ENCODE measurements at places on chromosomes 6 and 20.

- no peak for DNase-seq
Observed at GRCh38 chr20:55693641-55694040, 311.7 kb downstream of the CBLN4 start.

DNA sequence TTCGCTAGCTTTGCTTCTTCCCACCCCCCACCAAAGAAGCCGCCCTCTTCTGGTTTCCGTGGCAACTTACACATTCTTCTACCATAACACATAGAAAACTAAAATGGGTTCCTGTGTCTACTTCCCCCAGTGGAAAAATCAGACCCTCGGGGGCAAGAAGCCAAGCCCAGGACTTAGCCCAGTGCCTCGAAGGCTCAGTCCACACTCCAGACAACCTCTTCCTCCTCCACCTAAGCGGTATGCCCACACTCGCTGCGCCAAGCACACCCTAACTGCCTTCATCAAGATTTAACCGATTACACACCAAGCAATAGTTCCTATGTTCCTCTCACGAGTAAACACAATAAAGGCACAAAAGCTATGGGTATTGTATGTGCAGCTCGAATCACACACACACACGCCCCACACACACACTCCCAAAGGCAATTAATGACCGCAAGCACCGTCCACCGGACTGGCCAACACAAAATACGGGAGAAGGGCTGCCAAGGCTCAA is 537 bp downstream of the PPIL4 start:
- DNase-seq: no peak

- no peak for DNase-seq
Observed at GRCh38 chr6:117188627-117189201, 76.6 kb upstream of the VGLL2 start.

DNA sequence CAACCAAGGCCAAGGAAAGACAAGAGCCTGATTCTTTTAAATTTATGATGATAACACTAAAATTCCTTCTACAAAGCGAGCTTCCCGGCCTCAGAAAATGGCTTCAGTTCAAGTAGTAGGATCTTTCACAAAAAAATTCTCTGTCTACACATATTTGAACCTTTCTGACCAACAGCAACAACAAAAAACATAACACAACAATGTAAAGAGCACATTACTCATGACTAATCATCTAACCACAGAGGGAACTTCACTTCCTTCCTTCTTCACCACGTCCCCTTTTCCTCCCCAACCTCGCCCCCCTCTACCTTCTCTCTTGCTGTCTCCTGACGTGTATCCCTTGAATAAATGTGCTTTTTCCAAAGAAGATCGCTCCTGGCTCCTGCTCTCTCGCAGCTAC is 228.2 kb downstream of the MYLK4 start:
- DNase-seq: no peak

DNA sequence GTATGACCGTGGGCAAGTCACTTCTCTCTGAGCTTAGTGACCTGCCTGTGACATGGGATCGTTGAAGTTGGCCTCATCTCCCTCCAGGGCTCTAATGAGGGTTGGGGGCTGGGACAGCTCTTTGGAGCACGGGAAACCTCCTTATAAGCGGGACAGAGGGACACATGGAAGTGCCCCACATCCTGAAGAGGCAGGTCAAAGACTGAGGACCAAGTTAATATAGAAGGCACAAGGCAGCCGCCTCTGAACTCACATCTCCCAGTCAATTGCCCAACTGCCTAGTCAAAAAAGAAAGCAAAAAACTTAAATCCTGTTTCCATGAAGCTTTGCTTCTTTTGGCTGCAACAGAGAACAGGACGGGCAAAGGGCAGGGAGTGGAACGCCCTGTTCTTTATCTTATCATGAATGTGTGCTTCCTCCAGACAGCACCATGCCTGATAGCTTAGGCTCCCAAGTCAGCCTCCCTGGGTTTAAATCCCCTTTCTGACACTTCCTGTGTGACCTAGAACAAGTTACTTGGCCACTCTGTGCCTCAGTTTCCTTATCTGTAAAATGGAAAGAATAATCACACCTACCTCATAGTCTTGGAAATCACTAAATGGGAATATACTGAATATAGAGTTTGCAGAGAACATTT is 27.1 kb downstream of the LBP start:
- DNase-seq: no peak

DNA sequence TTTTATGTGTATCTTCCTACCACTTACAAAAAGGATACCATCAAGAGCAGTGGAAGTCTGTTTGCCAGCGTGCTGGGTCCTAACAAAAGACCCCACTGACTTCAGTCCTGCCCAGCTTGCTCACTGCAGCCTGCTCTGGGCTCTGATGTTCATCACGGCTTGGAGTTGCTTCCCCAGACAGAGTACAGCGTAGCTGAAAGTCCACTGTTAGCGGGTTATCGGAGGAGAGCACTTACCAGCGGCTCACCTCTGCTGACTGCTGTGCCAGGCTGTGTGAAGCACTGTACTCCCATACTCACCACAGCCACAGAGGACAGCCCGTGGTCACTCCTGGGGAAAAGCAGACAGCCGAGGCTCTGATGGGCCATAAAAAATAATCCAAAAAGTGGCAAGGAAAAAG is 40.2 kb downstream of the CTCFL start:
- DNase-seq: no peak

DNA sequence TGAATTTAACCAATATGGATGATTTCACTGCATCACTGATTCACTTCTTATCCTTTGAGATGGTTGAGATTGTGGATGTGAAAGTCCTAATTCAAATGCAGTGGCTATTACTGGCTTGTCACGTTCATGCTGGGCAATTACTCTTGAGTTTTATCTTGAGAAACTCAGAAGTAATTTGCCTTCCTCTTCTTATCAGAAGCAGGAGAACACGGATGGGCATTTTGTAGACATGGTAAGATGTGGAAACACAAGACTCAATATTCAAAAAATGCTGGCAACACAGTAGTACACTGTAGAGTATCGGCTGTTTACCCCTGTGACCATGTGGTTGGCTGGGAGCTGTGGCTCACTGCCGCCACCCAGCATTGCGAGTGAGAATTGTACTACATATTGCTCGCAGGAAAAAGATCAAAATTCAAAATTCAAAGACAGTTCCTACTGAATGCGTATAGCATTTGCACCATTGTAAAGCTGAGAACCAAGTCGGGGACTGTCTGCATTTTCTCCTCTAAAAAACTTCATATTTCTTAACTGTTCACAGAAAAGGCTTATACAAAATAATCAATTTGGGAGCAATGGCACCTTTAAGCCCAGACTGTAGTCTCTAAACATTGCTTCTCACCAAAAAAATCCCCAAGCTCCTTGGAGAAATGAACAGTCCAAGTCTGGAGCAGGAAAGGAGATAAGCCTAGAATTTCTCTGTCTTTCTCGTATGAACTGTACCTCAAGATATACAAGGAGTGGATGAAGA is 61.9 kb upstream of the ELOVL5 start:
- DNase-seq: no peak

DNA sequence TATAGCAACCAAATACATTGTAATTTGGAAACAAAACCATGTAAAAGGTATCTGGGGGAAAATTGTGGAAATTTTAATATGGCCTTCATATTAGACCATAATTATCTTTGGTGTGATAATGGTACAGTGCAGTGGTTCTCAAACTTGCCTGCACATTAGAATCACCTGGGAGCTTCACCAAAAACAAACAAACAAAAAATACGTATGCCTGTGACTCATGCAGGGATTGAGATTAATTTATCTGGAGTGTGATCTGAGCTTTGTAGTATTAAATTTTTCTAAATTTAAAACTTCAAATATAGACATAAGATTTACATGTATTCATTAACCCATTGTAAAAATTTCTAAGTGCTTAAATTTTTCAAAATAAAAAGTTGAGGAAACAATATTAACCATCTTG is 31.5 kb downstream of the ARHGAP18 start:
- no peak for DNase-seq

DNA sequence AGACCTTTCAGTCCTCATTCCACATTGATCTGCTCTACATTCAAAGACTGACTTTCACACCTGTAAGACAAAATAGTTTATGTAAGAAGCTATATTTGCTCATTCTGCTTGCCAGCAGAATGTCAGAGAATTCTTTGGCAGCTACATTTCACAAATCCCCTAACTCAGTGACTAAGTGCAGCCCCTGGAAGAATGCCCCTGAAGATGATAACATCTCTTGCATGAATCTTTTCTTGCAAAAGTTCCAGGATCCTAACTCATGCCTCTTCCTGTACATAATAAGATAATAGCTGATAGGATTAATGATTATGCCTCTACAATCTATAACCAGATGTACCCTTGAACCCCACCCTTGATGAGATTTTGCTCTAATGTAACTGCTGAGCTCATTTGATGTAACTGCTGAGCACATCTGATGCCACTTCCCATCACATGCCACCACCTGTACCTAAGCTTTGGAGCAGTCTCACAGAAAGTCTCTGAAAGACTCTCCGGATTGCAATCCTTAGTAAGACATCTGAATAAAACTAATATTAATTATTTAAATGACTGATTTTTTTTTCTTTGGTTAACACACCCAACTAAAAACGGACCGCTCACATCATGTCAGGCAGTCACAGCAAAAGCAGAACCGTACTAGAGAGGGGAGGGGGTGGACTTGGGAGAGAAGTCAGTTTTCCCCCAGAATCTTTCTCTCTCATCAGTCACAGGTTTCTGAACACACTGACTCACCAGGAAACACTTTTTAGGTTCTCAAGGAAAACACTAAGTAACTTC is 684 bp upstream of the DNAH8 start:
- DNase-seq: no peak

- DNase-seq: no peak
Observed at GRCh38 chr6:82511546-82511945, 147.9 kb downstream of the TPBG start.

DNA sequence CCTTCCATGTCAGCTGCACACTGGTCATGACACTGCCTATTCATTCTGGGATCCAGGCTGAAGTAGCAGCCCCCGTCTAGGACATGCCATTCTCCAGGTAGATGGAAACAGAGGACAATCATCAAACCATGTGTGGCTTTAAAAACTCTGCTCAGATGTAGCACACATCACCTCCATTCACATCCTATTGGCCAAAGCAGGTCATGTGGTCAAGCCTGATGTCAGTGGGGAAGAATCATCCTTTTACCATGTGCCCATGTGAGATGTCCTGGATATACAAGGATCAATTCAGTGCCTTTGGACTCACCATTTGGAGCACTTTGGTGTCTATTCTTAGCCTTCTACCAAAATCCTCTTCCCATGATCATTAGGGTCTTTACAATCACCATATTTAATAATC is 99.5 kb downstream of the CDC5L start:
- no peak for DNase-seq

DNA sequence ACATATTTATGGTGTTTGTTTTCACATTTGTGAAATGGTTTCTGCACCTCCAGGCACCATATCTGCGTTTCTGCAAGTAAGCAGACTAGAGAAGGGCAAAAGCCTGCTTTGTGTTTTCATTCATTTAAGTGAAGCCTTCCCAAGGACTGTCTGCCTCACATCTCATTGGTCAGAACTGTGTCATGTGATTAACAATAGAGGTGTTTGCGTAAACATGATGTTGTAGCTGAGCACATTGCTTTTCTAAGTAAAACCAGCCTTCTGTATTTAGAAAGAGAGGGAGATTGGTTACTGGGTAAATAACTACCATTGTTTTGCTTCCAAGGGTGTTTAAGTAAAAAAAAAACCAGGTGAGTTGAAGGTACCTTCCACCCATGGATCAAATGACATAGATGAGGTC is 39.7 kb downstream of the SH3BGRL2 start:
- DNase-seq: no peak

GRCh38 chr20:10551732-10552724 is 116.9 kb downstream of the SLX4IP start:
- DNase-seq: no peak

GRCh38 chr6:135503703-135504475 is 6.3 kb upstream of the AHI1 start:
- no peak for DNase-seq

- DNase-seq: no peak
Observed at GRCh38 chr6:137693711-137694110, 173.3 kb upstream of the TNFAIP3 start.

GRCh38 chr6:160300076-160300695 is 41.6 kb upstream of the SLC22A2 start:
- no peak for DNase-seq

GRCh38 chr6:132937466-132937906 is 123.1 kb downstream of the RPS12 start:
- no peak for DNase-seq

DNA sequence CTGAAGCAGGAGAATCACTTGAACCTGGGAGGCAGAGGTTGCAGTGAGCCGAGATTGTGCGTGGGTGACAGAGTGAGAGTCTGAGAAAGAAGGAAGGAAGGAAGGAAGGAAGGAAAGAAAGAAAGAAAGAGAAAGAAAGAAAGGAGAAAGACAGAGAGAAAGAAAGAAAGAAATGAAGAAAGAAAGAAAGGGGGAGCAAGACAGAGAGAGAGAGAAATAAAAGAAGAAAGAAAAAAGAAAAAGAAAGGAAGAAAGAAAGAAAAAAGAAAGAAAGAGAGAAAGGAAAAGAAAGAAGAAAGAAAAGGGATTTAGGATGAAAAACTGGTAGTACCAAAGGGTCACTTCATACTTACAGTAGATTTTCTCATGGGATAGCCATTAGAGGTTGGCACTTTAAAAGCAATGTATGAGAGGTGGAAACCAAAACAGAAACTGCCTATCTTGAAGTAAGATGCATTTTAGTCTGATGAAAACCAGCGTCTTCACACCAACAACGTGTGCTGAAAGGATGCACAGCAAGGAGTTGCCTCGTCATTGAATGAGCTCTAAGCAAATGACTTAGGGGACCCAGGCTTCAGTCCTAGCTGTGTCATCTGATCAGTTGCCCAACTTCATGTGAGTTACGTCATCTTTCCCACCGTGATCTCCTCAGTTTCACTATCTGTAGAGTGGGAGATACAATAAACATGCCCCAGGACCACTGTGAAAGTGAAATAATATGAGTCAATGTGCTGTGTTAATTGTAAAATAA is 133.9 kb upstream of the NEDD9 start:
- DNase-seq: no peak

DNA sequence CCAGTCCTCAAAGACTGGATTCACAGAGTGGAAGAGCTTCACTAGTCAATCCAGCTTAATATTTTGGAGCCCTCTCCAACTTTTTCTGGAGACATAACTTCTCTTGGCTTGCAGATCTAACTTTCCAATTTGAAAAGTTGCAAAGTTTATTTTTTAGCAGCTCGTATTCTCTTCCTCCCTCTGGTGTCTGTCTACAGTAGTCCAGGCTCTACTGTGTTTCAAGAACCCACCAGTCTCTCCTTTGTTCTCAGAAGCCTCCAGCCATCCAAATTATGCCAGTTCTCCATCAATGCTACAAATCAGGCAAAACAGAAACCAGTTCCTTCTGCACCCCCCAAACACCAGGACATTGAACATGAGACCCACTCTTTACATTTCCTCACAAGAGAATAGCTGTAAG is 376.1 kb upstream of the OPRM1 start:
- DNase-seq: no peak

- DNase-seq: no peak
Observed at GRCh38 chr6:137780447-137781034, 86.5 kb upstream of the TNFAIP3 start.

GRCh38 chr6:63923139-63923739 is 287.6 kb downstream of the PHF3 start:
- no peak for DNase-seq

All from cortex of kidney (tissue), 1 donor.